ENCODE measurements at places on chromosomes 16 and 17. TPM values are rescaled to one million over a fixed set of nuclear protein-coding genes. Genes with fewer than 3 reads are reported as not detected.
A peak's percentile ranks its signal among the peaks of the same experiment; 100 is the strongest.

- DNase-seq = no peak
These were observed at the start of gene MVP for GRCh38 chr16:29820271-29820701. TSS of gene MVP (plus strand) at chr16:29820462. CDS start at chr16:29830550, 10,088 bp downstream.

- DNase-seq = no peak
These were observed 1.1 kb downstream of the DRC7 start for GRCh38 chr16:57695680-57696069.

DNA sequence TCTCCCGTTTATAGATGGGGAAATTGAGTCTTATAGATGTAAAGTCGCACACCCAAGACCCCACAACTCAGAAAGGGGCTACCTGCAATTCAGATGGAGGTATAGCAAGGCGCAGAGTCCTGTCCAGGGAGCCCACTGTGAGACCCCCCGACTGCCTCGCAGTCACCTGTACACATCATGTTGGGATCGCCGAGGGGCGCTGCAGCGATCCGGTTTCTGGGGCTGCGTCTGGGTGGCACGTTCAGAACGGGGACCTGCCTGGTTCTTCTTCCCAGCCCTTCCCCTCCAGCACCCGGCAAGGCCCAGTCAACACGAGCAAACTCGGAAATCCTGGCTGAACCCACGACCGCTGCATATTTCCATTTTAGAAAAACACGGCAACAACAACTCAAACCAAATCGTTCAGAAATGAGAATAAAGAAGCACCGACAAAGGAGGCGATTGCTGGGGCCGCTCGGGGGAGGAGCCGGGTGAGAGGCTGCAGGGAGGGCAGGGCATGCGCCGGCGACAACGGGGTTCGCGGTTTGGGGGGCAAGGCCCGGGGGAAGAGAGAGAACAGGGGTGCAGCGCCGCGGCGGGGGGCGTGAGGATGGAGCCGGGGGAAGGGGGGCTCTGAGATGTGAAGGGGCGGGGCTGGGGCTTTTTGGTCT lies 643 bp downstream of the HSDL1 start:
- peak; percentile 43 for DNase-seq

EFNB3 gene
- not detected for total RNA-seq

DNA sequence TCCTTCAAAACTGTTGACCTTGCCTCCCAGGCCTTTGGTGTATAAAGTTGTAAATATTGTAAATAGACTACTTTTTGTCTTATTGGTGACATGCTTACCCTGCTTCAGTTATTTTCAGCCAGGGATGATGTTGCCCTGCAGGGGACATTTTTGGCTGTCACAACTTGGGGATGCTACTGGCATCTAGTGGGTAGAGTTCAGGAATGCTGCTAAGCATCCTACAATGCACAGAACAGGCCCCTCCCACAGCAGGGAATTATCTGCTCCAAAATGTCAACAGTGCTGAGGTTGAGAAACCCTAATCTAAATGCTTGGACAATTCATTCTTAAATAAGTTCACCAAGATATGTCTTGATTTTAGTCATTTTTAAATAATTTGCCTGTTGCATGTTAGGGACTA lies 459.8 kb downstream of the PMP22 start:
- DNase-seq = no peak

DNA sequence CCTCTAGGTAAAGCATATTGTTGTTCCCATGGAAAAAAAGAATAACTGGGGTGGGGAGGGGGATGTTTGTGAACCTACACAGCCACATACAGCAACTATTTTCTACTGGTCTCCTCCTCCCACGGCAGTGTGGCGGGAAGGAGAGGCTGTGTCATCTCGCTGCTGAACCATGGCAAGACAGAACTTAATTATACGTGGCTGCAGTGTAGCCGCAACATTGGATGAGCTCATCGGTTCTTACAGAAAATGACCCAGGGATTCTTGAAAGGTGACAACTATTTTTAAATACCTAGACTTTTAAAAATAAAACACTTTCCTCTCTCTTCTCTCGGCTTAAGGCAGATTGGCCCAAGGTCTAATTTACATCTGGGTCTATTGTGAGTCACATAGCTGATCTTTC lies 19.8 kb upstream of the TEKT3 start:
- DNase-seq = no peak

CCL17 gene
- total RNA-seq = 18.9 TPM

DNA sequence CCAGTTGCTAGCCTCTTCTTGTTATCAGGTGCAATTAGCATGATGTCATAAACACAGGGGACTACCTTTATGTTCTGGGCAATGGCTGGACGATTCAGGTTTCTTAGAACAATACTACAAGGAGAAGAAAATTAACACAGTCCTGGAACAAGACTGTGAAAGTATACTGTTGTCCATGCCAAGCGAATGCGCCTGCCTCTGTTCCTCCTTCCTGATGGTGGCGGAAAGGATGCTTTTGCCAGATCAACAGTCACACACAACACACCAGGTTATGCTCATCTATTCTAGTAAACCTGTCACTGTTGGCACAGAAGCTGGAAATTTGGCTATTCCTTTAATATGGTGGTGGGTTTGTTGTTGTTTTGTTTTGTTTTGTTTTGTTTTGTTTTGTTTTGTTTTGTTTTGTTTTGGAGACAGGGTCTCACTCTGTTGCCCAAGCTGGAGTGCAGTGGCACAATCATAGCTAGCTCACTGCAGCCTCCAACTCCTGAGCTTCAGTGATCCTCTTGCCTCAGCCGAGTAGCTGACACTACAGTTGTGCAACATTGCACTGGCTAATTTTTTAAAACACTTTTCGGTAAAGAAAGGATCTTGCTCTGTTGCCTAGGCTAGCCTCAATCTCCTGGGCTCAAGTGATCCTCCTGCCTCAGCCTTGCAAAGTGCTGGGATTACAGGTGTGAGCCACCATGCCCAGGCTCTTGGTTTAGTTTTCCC lies 3.1 kb upstream of the CD300LD start:
- no peak for DNase-seq

SECTM1 gene
- 0.49 TPM for total RNA-seq

- no peak for DNase-seq
These were observed 56.3 kb downstream of the ABCC1 start for GRCh38 chr16:16005721-16006120.

GRCh38 chr17:57899822-57900221 lies 50.0 kb upstream of the MRPS23 start:
- DNase-seq = no peak
